ENCODE measurements at places on chromosomes 12 and 14.

DNA sequence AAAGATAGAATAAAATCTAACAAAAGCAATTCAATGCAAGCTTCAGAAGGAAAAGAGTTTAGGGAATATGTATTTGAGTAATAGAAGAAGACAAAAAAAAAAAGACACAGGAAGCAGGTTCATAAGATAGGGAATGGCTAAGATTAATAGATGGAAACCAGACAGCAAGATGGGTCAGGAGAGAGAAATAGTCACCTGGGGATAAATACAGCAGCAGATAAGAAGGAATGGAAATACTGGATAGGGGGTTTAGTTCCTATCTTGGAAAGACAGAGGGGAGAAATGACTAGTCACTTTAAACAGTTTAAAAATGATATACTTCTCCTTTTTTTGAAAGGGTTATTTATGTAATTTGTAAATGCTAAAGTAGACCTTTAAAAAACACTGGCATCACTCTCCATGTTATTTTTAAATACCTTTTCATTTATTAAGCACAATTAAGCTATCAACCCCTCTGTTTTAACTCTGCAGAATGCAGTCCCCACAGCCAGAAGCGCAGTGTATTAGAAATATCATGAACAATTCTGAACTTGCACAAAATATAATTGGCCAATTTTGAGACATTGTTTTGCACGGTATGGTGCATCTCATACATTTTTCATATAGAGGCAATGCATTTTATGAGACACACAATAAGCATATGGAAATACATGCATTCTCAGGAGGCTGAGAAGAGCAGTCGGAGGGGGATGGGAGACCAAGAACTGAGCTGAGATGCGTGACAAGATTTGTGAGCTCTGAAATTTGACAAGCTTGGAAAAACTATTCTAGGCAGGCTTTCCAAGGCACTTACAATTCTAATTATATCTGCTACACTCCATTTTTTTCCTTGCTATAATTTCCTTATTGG, 303.4 kb upstream of the PRICKLE1 start:
- DNase-seq, result no peak

DNA sequence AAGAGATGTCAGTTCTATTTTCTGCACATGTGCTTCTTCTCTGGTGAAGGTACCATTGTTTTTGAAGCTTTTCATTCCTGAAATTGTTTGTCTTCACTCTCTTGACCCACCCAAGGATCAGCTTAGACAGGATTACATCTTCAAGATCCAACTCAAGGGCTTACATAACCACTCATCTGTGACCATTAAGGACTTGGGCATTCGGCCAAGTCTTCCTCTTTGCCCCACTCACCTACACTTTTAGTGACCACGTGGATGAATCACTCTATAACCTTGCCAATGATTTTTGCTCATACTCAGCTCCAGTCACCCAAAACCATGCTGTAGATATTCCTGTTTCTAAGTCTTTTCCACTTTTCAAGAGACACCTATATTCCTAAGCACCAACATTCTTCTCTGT, 36.5 kb upstream of the SSTR1 start:
- peak; percentile 77 for DNase-seq

DNA sequence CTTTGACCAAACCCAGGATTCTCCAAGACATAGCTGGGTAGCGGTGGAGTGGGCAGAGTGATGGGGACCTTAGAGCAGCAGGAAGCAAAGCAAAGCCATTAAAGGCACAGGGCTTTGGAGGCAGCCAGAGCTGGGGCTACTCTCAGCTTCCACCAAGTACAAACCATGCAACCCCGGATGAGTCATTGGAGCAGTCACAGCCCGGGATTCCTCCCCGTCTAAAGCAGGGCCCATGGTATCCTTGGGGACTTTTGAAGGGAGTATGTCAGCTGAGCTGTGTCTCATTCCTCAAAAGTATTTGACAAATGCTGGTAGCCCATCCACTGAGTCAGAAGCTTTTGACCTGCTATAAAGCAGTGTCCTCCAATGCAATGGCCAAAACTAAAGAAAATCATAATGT, 9.7 kb upstream of the IFI27 start:
- no peak for DNase-seq

- DNase-seq, result peak; percentile 22
Measured at GRCh38 chr12:101919447-101919846, 42.1 kb downstream of the DRAM1 start.

- DNase-seq, result no peak
Measured at GRCh38 chr14:58814466-58814865, 176.7 kb downstream of the DACT1 start.

GRCh38 chr12:68359674-68360073, 27.5 kb upstream of the MDM1 start:
- DNase-seq, result no peak

DNA sequence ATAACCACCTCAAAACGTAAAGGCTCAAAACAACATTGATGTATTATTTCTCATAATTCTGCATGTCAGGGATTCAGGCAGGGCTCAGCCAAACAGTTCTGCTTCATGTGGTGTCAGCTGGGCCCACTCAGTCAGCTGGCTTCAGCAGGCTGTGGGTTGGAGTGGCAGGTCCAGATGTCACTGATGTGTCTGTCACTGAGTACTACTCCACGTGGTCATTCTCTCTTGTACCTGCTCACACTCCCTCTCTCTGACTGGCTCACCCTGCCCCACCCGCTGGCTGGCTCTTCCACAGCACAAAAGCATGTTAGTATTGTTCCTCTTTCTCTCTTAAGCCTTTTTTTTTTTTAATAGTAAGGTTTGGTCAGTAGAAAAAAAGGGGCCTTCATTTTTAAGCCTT, 182.4 kb downstream of the DICER1 start:
- DNase-seq, result no peak

GRCh38 chr14:35533357-35534207, at the start of gene INSM2:
INSM2 (plus strand) TSS chr14:35534164; CDS start chr14:35534253, 89 bp downstream.
- peak; percentile 98 for DNase-seq

DNA sequence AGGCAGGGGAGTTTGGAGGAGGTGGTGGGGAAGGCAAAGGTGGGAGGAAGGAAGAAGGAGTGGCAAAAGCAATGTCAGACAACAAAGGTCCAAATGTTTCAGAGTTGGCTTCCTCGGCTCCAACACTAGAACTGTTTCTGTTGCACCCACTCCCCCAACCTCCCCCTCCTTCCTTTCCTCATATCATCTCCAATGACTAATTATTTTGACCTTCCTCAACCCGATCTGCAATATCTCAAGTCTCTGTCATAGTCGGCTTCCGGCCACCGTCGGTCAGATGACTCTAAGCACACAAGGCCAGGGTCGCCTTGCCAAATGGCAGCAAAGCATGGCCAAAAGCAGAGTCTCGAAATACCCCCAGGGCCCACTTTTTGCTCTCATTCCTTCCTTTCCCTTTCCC, 637.0 kb upstream of the TBX3 start:
- DNase-seq, result no peak

DNA sequence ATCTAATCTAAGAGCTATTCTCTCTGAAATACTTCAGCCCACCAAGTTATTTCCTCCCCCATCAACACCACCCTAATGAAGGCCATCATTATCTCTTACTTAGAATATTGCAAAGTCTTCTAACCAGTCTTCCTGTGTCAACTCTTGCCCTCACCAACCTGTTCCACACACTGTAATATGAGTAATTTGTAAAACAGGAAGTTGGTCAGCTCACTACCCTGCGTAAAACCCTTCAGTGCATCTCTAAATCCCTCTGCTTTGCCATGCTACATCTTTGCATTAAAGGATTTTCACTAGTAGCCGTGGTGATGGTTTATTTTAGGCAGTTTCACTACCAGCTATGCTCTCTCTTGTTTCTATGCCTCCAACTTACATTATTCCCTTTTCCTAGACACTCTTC, 70.0 kb downstream of the KIF21A start:
- DNase-seq, result no peak

DNA sequence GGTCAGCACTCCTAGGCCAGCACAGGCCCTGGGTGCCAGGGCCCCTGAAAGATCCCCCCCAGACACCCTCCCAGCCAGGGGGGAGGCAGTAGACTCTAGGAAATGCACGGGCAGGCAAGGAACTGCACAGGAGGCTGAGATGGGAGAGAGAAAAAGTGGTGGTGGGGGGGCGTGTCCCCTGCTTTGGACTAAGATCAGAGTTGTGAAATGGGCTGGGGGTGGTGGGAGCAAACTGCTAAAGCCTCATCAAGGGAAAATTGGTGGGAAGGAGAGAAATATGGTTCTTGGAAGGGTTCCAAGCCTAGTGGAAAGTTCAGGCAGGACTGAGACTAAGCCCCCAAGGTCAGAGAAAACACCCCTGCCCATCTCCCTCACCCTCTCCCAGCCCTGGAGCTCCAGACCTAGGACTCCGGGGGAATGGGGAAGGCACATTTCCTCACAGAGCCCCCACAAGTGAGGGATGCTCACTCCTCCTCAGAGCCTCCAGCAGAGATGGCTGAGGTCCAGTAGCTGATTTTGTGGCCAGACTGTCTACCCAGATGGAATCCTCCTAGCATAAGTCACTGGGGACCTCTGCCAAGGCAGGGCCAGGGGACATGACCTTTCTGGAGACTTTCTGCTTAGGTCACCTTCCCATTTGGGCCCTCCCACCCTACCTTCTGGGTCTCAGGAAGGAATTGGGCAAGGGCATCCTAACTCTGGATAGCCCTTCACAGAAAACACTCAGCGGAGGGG, 29.8 kb downstream of the FIGNL2 start:
- no peak for DNase-seq

DNA sequence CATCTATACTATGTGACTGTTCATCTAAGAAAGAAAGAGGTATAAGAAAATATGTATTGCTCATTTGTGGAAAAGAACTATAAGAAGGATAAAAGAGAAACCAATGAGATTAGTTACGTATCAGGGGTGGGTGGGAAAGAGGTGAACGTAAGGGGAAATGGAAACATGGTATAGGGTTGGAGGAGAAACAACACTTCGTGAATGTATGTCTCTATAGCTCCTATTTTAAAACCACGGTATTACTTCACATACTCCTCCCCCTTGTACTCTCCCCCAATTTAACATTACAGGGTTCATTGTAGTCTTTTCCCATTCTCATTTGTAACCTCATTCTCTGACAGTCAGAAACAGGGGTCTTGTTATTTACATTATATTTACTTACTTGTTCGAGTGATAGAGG, 120.4 kb downstream of the FOXG1 start:
- no peak for DNase-seq
